CD8-positive, alpha-beta memory T cell (primary cell): ENCODE measurements at places on chromosomes 12 and 14.

DNA sequence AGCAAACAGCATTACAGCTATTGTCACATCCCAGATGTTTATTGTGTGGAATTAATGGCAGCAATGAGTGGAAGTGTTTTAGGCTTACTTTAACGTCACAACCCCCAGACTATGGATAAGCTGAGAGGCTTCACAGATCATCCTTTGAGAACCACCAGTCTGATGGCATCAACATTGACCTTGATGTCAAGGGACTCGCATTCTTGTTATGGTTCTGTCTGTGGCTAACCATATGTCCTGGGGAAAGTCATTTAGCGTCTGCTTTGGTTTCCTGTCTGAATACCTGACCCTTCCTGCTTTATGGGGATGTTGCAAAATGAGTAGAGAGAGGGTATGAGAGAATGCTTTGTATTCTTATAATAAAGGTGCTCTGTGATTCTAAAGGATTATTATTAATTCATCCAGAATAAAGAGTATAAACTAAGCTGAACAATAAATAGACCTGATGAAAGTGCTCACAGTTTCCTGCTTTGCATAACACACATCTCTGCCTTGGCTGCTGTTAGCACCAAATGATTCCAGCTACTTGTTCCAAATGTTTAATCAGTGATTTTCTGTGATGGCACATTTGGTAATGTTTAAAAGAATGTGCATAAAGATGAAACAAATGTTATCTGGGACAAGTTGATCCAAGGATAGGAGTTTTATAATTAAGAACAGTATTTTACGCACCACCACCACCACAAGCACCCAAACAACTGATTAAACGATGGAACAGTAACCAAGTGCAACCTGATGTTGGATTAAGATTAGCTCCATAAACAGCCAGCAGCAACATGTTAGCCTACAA, 116.9 kb upstream of the LRIG3 start:
- no peak for DNase-seq

DNA sequence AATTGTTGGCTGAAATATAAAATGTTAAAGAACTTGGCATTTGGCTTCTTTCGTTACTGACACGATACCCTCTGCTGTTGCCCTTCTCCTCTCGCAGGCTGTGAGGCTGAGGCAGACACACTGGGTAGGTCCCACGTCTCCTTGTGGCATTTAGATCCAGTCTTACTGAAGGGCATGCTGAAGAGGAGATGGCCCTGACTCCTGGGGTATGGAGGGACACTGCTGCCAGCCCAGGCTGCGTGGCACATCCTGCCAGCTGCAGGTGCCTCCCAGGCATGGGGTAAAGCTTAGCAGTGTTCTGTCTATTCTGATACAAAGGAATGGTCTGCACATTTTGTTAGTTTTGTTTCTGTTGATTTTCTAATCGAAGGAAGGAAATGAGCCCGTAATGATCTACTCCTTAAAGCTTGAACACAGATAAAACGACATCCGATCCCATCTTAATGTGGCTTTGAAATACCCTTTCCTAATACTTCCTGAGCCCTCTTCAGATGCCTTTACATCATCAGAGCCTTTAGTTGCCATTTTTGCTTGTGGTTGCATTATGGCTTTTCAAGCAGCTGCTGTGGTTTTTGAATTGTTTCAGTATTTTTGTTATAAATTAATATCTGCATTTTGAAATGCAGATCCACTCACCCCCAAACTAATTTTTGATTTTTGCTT, 61.1 kb downstream of the WDR20 start:
- DNase-seq: no peak

DNA sequence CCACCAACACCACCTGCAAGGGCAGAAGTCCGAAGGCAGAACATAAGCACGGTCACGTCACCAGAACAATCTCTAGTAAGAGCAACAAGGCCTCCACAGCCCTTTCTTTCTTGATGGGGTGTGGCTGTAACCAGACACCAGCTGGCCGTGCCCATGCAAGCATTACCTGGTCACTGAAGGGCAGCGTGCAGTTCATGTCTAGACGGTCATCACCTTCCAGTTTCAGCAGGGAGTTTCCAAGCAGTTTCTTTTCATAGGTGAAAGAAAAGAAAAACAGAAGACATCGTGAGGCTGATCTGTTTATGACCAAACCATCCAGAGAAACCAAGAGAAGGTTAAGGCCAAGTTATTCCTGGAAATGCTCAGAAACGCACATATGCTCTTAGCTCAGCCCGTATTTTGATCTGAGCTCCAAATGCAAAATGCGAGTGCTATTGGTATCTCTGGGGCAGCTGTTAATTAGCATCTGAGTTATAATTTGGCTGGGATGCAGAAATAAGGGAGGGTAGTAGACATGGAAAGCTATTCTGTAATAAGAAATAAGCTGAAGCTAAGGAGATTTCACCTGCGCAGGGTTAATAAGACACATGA, 42.5 kb downstream of the PRKAB1 start:
- no peak for DNase-seq

DNA sequence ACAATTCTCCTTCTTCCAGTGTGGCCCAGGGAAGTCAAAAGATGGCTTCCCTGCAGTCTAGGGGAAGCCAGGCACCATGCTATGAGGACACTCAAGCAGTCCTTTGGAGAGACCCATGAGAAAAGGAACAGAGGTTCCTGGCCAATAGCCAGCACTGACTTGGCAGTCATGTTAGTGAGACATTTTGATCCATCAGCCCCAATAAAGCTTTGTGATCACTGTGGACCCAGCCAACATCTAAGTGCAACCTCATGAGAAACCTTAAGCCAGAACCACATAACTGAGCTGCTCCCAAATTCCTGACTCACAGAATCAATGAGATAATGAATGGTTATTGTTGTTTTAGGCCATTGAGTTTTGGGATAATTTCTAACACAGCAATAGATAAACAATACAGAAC, 51.0 kb upstream of the NAP1L1 start:
- no peak for DNase-seq

DNA sequence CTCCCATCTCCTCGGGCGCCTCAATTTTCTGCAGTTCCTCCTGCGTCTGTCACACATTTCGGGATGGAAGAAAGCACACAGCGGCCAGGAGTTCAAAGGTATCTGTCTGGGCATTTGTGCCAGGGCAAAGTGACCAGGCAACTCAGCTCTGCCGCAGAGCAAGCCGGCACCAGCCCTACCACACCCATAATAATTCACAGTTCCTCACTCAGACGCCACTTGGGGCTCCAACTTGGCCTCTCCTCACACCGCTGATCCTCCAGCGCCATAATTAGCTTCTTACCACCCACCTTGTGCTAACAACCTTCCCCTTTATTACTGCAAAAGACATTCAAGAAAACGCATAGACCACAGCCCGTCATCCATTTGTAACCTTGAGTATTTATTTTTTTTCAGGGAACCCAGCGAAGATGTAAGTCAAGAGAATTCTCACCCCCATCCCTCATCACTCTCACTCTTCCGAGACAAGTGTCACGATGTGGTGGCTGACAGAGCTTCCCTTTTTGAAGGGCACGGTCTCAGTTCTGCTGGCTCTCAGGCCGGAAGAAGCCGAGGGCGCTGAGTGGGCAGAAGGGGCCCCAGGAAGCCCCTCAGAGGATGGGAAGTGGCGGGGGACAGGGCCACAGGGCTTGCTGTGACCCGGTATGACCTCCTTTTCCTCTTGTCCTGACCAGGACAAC, 25.2 kb upstream of the NCOR2 start:
- no peak for DNase-seq

DNA sequence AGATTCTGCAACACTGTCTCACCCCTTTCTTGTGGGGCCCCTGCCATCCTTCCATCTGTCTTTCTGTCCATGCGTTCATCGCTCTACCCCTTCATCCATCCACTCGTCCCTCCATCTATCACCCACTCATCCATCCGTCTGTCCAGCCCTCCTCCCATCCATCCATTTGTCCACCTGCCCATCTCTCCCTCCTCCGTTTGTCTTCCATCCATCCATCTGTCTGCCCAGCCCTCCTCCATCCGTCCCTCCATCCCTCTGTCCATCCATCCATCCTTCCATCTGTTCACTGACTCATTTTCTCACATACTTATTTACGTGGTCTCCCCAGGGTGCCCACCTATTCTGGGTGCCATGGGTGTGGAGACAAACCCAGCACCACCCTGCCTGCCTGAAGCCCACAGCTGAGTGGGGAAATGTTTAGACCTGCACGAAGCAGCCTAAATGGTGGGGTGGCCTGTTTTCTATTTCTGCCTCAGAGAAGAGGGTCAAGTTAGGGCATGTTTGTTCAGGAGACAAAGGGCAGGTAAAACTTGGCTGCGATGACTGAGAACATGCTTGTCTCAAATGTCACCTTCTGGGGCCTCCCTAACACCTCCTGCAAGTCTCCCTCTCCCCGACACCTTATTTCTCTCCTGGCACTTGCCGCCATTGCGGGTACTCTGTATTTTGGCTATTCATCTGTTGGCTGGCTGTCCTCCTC, 2.8 kb upstream of the SLC25A47 start:
- no peak for DNase-seq

DNA sequence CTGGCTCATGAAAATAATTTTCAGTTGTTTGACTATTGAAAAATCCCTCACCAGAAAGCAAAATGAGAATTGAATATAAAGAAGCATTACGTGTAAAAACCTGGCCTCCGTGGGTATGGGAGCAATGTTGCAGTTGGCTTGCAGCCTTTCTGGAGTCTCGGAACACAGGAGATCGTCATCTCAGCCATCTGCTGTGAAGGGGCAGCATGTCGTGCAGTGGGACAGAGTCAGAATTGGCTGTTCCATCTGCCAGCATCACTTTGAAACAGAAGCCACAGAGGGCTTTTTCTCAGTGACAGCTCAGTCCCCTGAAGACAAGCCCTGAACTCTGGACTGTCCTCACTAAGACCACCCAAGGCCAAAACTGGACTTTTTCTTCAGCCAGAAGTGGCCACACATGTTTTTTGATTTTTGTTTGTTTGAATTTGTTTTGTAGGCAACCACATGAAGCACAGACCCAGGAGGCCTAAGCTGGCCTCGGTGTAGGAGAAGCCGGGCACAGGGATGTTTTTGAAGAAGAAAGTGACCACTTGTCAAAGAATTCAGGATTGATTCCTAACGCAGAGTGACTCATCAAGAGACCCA, 170.8 kb upstream of the DYRK2 start:
- DNase-seq: no peak

GRCh38 chr12:102885043-102885932, 31.8 kb downstream of the PAH start:
- no peak for DNase-seq

DNA sequence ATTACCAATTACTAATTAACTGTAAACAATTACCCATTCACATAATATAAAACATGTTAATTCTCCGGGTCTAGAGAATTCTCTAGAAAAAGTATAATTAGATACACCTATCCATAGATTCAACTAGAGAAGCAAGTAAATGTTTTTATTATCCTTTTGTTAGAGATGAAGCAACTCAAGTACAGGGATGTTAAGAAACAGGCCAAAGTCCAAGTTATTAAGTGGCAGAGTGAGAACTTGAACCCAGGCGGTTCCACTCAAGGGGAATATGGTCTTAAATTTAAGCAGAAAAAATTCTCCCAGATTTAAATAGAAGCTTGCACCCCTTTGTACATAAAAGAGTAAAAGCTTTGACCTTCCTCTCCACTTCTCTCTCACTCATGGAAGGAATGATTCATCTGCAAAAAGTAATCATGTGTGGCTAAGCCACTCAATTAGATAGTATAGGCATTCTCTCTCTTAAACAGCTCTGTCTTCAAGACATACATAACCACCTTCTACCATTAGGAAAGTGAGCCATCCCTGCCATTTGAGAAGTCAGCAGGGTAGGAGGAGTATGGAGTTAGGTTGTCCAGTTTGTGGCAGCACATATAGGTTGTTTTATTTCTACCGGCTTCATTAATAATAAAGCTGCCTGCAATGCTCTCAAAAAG, 34.1 kb downstream of the ERGIC2 start:
- no peak for DNase-seq

DNA sequence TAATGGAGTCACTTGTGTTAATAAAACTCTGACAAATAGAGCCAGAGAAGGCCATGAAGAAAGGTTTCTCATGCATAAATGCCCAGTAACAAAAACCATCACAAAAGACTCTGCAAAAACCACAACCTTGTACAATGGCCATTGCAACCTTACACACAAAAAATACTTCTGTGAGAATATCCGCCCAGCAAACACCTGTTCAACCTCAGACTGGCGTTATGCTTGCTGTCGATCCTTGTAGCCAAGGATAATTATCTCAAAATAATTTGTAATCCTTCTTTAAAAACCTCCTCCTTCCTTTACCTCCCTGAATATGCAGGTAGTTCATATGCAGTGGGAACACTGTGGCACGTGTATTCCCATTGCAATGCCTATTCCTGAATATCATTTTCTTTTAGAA, 157.1 kb downstream of the SLC41A2 start:
- DNase-seq: no peak

GRCh38 chr14:75535164-75535898, 13.1 kb downstream of the BATF start:
- DNase-seq: no peak

DNA sequence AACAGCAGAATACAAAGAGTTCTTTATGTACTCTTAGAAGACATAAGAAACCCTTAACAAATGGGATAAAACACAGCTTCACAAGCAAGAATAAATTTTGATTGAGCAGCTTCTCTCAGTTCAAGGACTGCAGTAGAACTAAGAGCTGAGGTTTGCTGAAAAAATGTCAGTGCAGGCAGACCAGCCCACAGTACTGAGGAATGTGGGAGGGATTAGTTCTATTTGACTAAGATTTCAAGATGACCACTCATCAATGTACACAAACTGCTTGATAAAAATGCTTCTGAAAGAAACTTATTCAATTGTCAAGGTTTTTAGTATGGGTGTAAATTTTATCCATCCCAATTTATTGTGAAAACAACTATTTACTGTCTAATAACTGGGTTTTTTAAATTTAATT, 138.4 kb downstream of the SEC23A start:
- no peak for DNase-seq

DNA sequence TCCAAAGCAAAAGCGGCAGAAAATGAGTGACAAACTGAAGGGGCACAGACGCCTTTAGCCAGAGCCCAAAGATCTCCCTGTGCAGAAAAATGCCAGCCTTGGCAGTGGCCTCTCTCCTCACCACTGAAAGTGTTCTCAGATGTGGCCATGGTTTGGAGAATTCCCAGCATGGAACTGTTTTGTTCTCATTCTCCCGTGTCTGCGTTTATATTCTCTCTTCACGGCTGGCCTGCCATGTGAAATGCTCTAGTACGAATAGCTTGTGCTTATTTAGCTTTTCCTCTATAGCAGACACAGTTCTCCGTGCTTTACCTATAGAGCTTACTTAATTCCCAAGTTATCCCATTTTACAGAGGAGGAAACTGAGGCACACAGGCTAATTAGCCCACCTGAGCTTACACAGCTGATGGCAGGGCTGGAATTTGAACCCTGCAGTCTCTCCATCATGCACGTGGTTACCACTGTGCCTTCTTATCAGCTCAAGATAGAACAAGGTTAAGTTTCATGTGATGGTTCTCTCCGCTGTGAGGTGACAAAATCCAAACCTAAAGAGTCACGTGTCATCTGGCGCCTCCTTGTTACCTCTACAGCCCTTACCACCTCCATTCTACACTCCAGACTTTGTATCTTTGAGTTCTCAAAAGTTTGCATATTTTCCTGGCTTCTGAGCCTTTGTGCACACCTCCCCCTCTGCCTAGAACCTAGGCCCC, 141.6 kb downstream of the GCH1 start:
- DNase-seq: no peak

- DNase-seq: no peak
Observed at GRCh38 chr12:7927470-7927869, 8.5 kb downstream of the SLC2A3 start.
